ENCODE measurements at places on chromosomes 5 and 9. TPM values are rescaled to one million over a fixed set of nuclear protein-coding genes. Genes with fewer than 3 reads are reported as not detected.

GRCh38 chr5:60651872-60652620, 47.9 kb downstream of the DEPDC1B start:
- no peaks in the 10 kb centered on the region for H3K27me3 ChIP-seq
- no peaks in the 10 kb centered on the region for H3K4me1 ChIP-seq
- no peak overlapping the region for H3K4me3 ChIP-seq

DNA sequence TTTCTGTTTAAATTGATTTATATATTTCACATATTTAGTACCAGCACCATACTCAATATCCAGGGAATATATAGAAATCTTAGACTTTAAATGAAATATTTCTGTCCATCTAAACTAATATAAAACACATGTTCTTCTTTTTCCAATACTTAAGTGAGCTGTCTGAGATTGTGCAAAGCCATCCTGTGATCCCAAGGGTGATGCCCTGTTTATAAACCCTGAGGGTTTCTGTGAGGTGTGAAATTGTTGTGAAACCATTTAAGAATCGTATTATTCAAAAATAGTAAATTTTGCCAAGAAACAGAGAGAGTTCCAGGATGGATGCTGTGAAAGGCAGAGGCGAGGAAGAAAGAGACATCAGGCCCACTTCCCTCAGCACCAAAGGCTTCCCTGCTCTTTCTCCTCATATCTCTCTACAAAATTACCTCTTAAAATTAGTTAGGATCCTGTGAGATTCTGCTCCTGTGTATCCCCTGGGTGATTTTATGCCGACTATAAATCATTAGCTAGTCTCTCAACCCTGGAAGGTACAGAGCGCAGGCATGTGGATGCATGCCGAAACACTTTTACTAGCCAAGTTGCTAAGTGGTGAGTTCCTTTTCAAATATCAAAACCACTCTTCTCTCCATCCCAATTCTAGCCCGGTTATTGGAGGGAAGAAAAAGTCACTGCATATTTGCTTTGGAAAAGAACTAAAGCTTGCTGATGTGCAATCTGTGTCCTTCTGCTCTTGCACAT, 183.0 kb downstream of the GLIS3 start:
- H3K27ac ChIP-seq, result no peak overlapping the region
- no peaks in the 10 kb centered on the region for H3K27me3 ChIP-seq
- peaks cover 36% of the 10 kb centered on the region for H3K4me1 ChIP-seq
- no peaks in the 10 kb centered on the region for H3K36me3 ChIP-seq
- DNase-seq, result no peak

DNA sequence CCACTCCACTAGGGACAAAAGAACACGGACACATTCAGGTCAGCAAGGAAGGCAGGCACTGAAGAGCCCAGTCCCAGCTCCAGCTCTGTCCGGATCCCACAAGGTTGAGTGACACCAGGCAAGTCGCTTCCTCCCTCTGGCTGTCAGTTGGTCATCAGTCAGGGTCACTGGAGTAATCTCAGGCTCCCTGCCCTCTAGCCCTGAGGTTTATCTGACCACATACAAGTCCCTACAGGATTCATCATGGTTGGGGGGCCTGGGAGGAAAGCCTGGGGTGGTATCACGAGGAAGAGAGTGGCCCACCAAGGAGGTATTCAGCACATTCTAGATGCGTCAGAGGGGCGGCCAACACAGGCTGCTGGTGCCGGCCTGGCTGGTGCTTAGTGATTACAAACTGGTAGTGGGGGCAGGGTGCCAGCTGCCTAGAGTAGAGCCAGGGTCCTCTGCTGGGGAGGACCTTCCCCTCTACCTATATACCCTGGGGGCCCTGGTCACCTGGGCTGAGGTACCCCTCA, 81.5 kb downstream of the SHB start:
- H3K27me3 ChIP-seq, result no peaks in the 10 kb centered on the region
- no peak overlapping the region for H3K27ac ChIP-seq
- no peak overlapping the region for H3K4me3 ChIP-seq
- peaks cover 10% of the 10 kb centered on the region for H3K4me1 ChIP-seq

- H3K4me3 ChIP-seq, result no peak overlapping the region
- no peak for DNase-seq
- H3K27ac ChIP-seq, result no peak overlapping the region
- peaks cover 6% of the 10 kb centered on the region for H3K4me1 ChIP-seq
These were observed 257.3 kb downstream of the MLLT3 start for GRCh38 chr9:20364959-20365358.

DNA sequence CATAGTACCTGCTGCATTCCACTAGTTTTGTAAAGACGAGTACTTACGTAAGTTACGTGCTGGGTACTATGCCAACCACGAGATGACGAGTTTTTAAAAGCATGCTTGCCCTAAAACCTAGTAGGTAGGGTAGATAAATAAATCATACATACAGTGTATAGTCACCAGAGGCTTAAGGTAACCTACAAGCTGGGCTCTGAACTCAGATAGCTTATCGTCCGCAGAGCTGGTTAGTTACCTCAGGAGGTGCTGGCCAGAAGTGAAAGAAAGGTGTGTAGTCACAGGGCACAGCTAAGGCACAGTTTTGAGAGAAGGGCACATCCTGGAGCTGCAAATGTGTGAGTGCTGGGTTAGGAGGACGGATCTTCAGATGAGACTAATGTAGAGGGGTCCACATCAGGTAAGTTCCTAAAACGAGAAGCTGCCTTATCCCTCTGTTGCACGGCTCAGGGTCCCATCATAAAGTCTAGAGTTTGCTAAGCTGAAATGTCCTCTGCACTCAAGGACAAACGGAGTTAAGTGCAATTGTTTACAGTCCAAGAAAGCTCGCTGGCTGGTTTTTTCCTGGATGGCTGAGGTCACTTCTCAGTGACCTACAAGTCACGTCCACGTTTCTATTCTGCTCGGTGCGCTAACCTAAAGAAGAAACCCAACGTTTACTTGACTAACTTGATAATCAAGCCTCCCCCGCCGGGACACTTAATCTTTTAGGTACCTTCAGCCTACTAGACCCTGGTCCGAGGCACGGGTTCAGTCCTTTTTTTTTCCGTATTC, 1.1 kb upstream of the SNX24 start:
- H3K4me3 ChIP-seq, result peak overlapping the region; percentile 87
- no peak for DNase-seq
- H3K27ac ChIP-seq, result peak overlapping the region; percentile 96

GRCh38 chr5:124739634-124740025, 6.8 kb downstream of the ZNF608 start:
- H3K27me3 ChIP-seq, result no peaks in the 10 kb centered on the region
- H3K4me3 ChIP-seq, result no peak overlapping the region
- peak overlapping the region; percentile 29 for H3K27ac ChIP-seq

DNA sequence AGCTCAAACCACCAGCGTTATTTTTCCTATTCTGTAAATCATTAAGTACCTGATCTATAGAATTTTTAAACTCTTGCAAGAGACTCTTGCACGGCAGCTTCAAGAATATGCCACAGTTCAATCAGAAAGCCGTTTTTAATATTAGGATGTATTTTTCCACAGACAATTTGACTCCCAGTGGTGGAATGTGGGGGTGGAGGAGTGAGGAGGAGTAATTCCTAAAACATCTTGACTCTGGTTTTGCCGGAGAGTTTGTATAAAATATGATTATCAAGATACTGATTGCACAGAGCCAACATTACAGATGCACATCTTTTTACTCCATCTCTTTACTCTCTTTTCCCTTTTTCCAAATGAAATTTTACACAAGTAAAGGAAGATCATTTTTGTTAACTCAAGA, 288.3 kb downstream of the ENC1 start:
- no peaks in the 10 kb centered on the region for H3K36me3 ChIP-seq
- H3K27ac ChIP-seq, result no peak overlapping the region
- H3K4me3 ChIP-seq, result no peak overlapping the region

- no peak overlapping the region for H3K4me3 ChIP-seq
- no peaks in the 10 kb centered on the region for H3K27me3 ChIP-seq
- H3K27ac ChIP-seq, result no peak overlapping the region
- DNase-seq, result no peak
These were observed 25.0 kb downstream of the CSF2 start for GRCh38 chr5:132098621-132099020.

DNA sequence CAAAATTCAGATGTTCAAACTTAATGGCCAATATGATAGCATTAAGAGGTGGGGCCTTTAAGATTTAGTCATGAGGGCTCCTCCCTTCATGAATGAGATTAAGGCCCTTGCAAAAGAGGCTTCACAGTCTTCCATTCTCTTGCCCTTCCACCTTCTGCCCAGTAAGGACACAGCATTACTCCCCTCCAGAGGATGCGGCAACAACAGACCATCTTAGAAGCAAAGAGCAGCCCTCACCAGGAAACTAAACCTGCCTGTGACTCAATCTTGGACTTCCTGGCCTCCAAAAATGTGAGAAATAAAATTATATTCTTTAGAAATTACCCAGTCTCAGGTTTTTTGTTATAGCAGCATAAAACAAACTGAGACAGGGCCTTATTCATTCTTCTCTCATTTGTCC, 8.2 kb downstream of the AP3B1 start:
- peaks cover 3% of the 10 kb centered on the region for H3K4me1 ChIP-seq
- H3K27ac ChIP-seq, result no peak overlapping the region
- no peaks in the 10 kb centered on the region for H3K27me3 ChIP-seq
- no peaks in the 10 kb centered on the region for H3K36me3 ChIP-seq
- DNase-seq, result no peak
- no peak overlapping the region for H3K4me3 ChIP-seq

GRCh38 chr5:7638456-7638855, 212.5 kb downstream of the CFAP90 start:
- H3K27ac ChIP-seq, result peak overlapping the region; percentile 69
- H3K4me1 ChIP-seq, result peaks cover 6% of the 10 kb centered on the region
- H3K27me3 ChIP-seq, result no peaks in the 10 kb centered on the region
- no peak overlapping the region for H3K4me3 ChIP-seq
- no peaks in the 10 kb centered on the region for H3K36me3 ChIP-seq
- DNase-seq, result peak; percentile 65

GRCh38 chr9:125494653-125494915, 212.4 kb downstream of the MAPKAP1 start:
- no peak overlapping the region for H3K27ac ChIP-seq
- peaks cover 11% of the 10 kb centered on the region for H3K4me1 ChIP-seq
- DNase-seq, result no peak
- H3K27me3 ChIP-seq, result no peaks in the 10 kb centered on the region

GRCh38 chr9:33452828-33453271, 5.5 kb upstream of the AQP3 start:
- no peak for DNase-seq
- no peaks in the 10 kb centered on the region for H3K27me3 ChIP-seq
- no peak overlapping the region for H3K27ac ChIP-seq
- H3K36me3 ChIP-seq, result no peaks in the 10 kb centered on the region

DNA sequence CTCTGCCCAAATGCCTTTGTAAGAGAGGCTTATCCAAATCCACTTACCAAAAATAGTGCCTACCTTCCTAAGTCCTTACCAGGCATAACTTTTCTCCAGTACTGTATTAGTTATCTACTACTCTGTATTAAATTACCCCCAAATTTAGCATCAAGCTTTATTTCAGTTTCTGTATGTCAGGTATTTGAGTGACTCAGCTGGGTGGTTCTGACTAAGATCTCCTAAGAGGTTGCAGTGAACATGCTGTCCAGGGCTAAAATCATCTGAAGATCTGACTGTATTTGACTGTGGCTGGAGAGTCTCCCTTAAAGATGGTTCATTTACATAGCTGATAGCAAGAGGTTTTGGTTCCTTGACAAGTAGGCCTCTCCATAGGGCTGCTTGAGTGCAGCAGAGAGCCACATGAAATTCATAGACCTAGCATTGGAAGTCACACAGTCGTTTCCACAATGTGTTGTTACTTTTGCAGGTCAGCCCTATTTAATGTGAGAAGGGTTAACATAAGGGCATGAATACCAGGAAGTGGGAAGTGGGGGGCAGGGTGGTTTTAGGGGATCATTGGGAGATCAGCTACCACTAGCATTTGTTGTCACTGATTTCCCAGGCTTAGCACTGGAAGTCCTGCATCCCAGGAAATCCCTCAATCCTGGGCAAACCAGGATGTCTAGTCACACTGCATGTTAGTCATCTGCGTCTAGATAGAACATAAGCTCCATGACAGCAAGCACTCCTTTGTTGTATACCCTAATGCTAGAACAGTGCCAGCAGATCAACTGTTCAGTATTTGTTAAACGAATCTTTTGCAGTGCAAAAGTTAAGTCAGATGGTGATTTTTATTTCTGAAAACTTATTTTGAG, 2.0 kb upstream of the ZNF622 start:
- H3K4me1 ChIP-seq, result peaks cover 23% of the 10 kb centered on the region
- H3K27ac ChIP-seq, result peak overlapping the region; percentile 85
- no peak for DNase-seq
- H3K27me3 ChIP-seq, result no peaks in the 10 kb centered on the region

DNA sequence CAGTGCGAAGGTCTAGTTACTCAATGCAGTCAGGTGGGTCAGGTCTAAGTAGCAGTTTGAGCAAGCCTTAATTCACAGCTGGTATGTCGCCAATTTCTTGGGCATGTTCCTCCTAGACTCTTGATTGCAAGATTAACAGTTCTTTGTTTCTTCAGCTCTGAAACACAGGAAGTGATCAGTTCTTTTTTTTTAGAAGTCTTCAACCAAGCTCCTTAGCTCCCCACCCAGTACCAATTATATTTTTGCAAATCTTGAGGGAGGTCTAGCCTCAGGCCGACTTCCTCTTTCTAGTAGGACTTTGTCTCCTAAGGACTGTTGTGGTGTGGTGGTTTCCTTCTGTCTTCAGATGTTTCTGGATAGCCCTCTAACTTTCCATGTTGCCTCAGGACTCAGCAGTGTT, 2054.2 kb downstream of the MAT2B start:
- DNase-seq, result no peak
- H3K4me1 ChIP-seq, result no peaks in the 10 kb centered on the region
- H3K27me3 ChIP-seq, result no peaks in the 10 kb centered on the region
- H3K4me3 ChIP-seq, result no peak overlapping the region
- H3K27ac ChIP-seq, result no peak overlapping the region

The PDCD1LG2 gene
- 1.4 TPM for total RNA-seq

The FAM163B gene
- total RNA-seq, result 1.5 TPM

The C9orf153 gene
- total RNA-seq, result 0.99 TPM

The PTPDC1 gene
- total RNA-seq, result 14.7 TPM

The NUTM2G gene
- not detected for total RNA-seq

The SPINK13 gene
- total RNA-seq, result 0.33 TPM

The TERT gene
- total RNA-seq, result not detected

The GDNF gene
- total RNA-seq, result 8.9 TPM
